ENCODE measurements at places on chromosomes 2 and 18.

DNA sequence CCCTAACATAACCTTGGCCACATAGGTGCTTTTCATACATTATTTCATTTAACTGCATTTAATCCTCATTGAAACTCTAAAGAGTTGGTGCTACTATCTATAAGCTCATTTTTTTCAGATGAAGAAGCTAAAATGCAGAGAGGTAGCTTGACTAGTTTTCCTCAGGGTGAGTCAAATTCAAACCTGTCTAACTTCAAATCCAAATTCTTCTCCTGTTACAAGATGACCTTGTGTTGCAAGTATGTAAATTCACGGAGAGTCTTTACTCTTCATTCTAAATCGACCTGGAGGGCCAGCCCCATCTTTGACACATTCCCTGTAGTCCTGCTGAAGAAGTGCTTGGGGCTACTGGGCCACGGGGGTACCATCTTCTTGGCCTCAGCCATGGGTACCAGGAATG, 8.2 kb upstream of the SETBP1 start:
- DNase-seq = no peak

GRCh38 chr2:105287692-105288091, 41.8 kb downstream of the TGFBRAP1 start:
- no peak for DNase-seq

DNA sequence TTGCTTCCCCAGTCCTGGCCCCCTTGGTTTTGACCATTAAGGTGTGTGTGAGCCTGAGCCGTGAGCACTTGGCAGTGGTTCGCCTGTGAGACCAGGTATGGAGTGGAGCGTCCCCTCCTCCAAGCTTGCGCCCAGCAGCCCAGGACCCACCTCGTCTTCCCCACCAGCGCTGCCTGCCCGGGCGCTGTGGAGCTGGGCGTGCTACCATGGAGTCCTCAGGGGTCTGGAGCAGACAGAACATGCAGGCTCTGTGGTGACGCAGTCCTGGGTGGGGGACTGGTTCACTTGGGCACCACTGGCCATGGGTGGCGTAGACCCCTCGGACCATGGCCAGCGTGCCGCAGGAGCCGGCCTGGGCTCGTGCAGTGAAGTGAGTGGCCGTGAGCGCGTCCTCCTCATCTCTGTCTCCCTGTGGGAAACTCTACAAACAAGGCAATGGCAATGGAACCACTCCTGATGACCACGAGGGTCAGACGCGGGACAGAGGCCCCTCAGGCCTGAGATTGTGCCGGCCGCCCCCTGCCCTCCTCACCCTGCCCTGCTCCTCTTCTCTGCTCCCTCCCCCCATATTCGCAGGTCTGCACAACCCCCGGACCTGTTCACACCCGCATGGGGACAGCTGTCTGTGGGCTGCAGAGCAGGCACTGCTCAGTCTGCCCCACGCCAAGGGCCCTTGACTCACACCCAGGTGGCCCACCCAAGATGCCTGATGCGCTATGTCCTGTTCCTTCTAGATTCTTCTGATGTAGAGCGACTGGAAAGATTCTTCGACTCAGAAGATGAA, 15.0 kb downstream of the DTYMK start:
- DNase-seq = no peak

GRCh38 chr2:190512539-190513095, 21.9 kb downstream of the NEMP2 start:
- DNase-seq = no peak

GRCh38 chr18:9741793-9742523, 33.9 kb downstream of the RAB31 start:
- DNase-seq = no peak

DNA sequence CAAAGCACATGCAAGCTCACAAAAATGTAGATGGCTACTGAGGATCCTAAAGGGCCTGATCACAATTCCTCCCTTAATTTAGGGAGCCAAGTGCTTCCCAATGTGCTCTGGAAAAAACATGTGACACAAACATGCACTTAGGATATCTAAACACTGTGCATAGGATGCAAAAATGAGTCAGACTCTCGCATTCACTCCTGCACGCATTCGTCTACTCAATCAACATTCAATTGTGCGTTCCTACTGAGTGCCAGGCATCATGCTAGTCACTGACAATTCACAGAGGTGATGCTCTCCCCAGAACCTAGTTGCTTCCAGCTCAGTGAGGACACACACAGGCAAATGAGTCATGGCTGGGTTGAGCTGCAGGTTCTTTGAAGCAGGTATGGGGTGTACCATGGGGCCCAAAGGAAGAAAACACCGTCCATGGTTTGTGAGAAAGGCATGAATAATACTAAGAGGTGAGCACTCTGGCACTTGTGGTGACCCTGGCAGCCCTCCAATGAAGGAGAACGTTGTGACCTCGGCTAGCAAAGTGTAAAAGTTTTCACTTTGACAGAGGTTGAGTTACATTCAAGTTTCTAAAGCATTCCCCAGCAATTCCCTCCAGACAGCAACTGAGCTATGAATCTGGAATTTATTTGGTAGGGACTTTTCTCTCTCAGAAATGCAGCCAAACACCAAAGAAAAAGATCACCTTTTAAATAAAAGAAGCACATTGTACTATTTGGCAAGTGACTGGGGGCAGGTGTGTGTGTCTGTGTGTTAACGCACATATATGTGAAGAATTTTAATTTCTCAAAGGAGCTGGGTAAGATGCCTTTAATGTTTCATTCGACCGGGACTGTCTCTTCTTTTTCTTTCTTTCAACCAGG, 173.3 kb downstream of the ALPK2 start:
- no peak for DNase-seq

DNA sequence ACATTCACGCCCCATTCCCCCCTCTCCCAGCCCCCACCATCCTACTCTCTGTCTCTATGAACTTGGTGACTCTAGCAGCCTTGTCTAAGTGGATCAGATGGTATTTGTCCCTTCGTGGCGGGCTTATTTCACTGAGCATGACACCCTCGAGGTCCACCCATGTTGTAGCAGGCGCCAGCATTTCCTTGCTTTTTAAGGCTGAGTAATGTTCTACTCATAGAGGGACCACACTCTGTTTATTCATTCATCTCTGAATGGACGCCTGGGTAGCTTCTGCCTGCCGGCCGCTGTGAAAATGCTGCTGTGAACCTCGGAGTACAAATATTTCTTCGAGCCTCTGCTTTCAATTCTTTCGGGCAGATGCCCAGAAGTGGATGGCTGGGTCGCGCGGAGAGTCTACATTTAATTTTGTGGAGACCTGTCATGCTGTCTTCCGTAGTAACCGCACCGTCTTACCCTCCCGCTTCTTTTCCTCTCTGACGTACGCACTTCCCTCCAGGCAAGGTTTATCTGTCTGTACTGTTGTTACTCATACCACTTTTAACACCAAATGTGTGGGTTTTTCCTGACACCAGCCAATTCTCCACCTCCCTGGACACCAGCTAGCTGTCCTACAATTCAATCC, 5.6 kb downstream of the CROCC2 start:
- no peak for DNase-seq

- no peak for DNase-seq
Observed at GRCh38 chr2:46096260-46096659, 200.9 kb upstream of the EPAS1 start.

- DNase-seq = no peak
Observed at GRCh38 chr2:203286532-203286931, 41.7 kb upstream of the ABI2 start.

Data from stimulated activated CD8-positive, alpha-beta memory T cell treated with anti-CD3 and anti-CD28 coated beads, Interleukin-7, amount 100 ng/mL, for 1 hour (primary cell).